ENCODE measurements at places on chromosomes 6 and 20. TPM values are rescaled to one million over a fixed set of nuclear protein-coding genes. Genes with fewer than 3 reads are reported as not detected.

COL21A1 gene
- total RNA-seq: 2.3 TPM

AGPAT4 gene
- total RNA-seq: 6.9 TPM

CCN6 gene
- total RNA-seq: not detected

TMEM200A gene
- total RNA-seq: 44.2 TPM

SAMD10 gene
- 0.99 TPM for total RNA-seq

BPIFA1 gene
- total RNA-seq: not detected

NNAT gene
- 0.83 TPM for total RNA-seq

ARHGAP18 gene
- total RNA-seq: 38.3 TPM

PROKR2 gene
- not detected for total RNA-seq

TFAP2D gene
- total RNA-seq: not detected
